ENCODE measurements at places on chromosomes 2 and 18. TPM values are rescaled to one million over a fixed set of nuclear protein-coding genes. Genes with fewer than 3 reads are reported as not detected.

Gene RAPGEF4
- polyA plus RNA-seq, result 11.6 TPM

Gene SLC9A4
- polyA plus RNA-seq, result 10.9 TPM

- DNase-seq, result no peak
Observed at GRCh38 chr2:70641263-70641784, 87.7 kb upstream of the TGFA start.

GRCh38 chr18:54251606-54252390 is 17.5 kb upstream of the POLI start:
- no peak for DNase-seq

DNA sequence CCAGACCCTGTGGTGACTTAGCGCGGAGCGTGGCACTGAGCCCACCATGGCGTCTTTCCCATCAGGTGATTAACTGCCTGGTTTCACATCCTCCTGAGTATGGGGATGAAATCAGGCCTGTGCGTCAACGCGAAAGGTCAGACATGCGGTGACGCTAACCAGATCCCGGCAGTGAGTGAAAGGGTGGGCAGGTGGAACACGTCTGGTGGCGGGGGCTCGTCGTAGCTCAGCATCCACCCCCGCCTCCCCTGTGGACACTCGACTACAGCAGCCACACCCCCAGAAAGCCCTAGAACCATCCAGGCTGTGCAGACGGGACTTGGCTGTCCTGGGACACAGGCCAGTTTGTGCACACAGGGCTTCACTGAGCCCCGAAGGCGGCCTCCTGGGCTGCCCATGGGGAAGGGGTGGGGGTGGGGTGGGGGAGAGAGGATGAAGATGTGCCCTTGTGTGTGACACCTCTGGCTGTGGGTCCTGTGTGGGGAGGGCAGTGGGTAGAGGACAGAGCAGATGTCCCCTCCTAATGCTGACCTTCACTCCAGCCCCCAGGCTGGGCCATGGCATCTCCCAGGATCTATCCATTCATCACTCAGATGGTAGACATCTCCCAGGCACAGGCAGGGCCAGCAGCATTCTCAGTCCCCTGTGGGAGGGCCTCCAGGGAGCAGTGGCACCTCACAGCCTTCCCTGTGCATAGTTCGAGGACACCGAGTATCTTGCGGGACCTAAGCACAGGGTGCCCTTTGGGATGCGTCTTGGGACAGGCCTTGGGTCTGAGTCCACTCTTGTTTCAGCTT is 27.5 kb downstream of the RAMP1 start:
- no peak for DNase-seq

GRCh38 chr2:168732100-168732499 is 70.3 kb upstream of the NOSTRIN start:
- no peak for DNase-seq
